ENCODE measurements at places on chromosomes 16 and 17.

DNA sequence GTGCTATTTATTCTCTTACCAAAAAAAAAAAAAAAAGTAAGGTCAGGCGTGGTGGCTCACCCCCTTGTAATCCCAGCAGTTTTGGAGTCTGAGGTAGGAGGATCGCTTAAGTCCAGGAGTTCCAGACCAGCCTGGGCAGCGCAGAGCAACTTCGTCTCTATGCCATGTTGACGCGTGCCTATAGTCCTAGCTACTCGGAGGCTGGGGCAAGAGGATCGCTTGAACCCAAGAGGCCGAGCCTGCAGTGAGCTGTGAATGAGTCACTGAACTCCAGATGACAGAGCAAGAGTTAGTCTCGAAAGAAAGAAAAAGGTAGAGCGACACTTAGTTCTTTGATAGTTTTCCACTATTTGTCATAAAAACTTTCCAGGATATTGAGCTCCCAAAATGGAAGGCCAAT is 1.4 kb upstream of the TENT4B start:
- no peak for DNase-seq

DNA sequence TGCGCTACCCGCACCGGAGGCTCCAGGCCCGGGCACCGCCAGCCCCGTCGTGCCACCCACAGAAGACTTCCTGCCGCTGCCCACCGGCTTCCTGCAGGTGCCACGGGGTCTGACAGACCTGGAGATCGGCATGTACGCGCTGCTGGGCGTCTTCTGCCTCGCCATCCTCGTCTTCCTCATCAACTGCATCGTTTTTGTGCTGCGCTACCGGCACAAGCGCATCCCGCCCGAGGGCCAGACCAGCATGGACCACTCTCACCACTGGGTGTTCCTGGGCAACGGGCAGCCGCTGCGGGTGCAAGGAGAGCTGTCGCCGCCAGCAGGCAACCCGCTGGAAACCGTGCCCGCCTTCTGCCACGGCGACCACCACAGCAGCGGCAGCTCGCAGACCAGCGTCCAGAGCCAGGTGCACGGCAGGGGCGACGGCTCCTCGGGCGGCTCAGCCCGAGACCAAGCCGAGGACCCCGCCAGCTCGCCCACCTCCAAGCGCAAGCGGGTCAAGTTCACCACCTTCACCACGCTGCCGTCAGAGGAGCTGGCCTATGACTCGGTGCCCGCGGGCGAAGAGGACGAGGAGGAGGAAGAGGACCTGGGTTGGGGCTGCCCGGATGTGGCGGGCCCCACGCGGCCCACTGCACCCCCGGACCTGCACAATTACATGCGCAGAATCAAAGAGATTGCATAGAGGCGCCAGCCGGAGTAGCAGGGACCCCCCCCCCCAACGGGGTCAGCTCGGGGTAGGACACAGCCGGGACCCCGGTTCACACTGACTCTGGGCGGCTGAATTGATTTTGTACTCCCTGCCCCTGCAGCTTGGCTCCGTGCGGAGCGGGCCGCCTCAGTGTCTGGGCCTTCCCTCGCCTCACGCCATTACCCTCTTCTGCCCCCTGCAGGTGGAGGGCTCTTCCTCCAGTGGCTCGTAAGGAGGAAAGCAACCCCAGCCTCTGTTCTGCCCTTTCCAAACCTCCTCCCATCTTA is 58.5 kb downstream of the TMEM132E start:
- peak; percentile 58 for DNase-seq

GRCh38 chr16:85077039-85077438 is 35.2 kb downstream of the CIBAR2 start:
- no peak for DNase-seq

- DNase-seq = no peak
These were observed 21.1 kb upstream of the RPH3AL start for GRCh38 chr17:373613-374230.

DNA sequence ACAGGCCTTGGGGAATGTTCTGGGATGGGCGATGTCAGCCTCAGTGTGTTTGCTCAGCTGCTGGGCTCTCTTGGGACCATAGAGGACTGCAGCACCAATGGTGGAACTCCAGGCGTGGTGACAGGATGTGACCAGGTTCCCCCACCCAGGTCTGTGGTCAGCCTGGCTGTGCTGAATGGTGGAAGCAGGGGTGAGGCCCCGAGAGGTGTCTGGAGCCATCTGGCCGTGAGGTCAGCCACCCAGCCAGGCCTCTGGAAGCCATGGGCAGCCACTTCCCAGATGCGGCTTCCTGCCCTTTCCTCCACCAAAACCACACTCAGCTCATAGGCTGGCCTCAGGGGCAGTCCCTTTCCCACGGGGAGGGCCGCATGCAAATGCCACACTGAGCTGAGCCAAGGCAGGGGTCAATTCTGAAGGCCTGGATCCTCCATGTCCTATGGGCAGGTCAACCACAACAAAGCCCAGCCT is 7.8 kb upstream of the MAPK7 start:
- DNase-seq = no peak

- DNase-seq = no peak
These were observed 20.2 kb downstream of the VASN start for GRCh38 chr16:4391631-4392381.

DNA sequence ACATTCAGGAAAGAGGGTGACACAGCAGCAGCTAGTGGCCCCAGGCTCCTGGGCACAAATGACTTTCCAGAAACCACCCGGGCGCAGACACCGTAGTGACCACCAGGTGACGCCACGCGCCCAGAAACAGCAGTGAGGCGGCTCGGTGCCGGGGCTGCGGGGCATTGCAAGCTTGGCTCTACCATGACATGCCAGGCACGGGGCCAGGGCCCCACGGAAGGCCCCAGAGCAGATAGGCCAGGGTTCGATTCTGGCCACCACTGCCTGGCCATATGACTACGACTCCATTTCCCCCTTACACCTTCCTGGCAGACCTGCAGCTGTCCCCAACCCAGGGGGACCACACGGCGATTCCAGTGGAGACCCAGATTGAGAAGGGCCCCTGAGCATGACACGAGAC is 6.7 kb downstream of the RHBDF1 start:
- DNase-seq = peak; percentile 82

GRCh38 chr16:4101421-4102219 is 14.6 kb downstream of the ADCY9 start:
- DNase-seq = no peak

GRCh38 chr16:11408216-11408615 is 63.0 kb downstream of the RMI2 start:
- no peak for DNase-seq

DNA sequence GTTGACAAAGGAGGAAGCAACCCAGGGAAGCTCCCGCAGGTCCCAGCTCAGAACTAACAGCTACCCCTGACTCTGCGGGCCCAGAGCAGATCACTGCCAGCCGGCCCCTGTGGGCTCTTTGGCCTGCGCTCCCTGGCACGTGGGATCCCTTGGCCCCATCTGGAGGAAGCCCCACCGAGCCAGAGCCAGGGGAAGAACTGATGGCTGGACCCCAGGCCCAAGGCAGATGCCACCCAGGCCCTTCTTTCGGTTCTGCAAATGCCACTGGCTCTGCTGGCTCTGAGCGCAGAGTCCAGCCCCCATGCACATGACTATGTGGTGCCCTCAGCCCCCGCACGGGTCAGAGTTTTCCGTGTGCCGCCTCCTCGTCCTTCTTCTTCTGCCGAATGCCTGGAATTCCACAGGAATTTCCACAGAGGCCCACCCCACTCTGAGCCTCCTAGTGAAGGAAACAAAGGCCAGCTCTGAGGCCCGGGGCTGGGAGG is 35.8 kb upstream of the SNN start:
- DNase-seq = no peak

DNA sequence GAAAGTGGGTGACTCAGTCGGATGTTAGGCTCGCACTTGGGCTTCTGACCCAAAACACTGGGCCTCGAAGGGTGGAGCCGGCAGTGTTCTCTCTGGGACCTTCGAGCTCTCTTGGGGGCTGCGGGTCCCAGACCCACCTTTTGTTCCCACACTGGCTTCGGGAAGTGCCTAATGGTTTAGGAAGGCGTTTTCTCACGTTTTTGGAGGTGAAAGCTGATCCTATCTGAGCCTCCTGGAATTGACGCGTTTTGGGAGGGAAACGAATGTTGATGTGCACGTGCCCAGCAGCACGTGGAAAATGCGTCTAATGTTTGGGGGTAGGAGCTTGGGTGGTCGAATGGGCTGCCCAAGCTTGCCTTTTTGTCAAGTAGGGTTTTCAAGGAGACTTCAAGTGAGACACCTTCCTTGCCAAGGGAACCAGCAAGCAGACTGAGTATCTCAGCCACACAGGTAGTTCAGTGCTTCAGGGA is 666 bp downstream of the HGS start:
- DNase-seq = no peak

DNA sequence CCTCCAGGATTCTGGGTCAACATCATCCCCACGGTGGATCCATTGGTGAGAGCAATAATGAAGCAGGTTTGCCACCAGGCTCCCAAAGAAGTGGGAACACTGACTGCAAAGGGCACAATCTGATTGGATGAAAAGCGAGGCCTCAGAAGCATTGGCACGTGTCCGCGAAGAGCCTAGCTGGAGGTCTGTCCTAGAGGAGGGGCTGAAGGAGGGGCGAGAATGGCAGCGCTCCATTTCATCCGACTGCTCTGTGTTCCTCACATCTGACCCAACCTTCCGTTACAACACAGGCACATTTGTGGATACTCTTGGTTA is 79.9 kb downstream of the MRC2 start:
- no peak for DNase-seq

- DNase-seq = no peak
These were observed 188.2 kb downstream of the FTO start for GRCh38 chr16:53892155-53892554.

GRCh38 chr17:32265192-32265923 is at the start of gene RHBDL3:
Gene RHBDL3 (plus strand): TSS chr17:32265832. CDS start chr17:32266190, 358 bp downstream.
- no peak for DNase-seq

- no peak for DNase-seq
These were observed 13.2 kb upstream of the SLC12A3 start for GRCh38 chr16:56851671-56852400.

GRCh38 chr17:17096438-17097178 is 54.4 kb downstream of the MPRIP start:
- no peak for DNase-seq

GRCh38 chr17:29905086-29905878 is 24.7 kb downstream of the SSH2 start:
- no peak for DNase-seq

DNA sequence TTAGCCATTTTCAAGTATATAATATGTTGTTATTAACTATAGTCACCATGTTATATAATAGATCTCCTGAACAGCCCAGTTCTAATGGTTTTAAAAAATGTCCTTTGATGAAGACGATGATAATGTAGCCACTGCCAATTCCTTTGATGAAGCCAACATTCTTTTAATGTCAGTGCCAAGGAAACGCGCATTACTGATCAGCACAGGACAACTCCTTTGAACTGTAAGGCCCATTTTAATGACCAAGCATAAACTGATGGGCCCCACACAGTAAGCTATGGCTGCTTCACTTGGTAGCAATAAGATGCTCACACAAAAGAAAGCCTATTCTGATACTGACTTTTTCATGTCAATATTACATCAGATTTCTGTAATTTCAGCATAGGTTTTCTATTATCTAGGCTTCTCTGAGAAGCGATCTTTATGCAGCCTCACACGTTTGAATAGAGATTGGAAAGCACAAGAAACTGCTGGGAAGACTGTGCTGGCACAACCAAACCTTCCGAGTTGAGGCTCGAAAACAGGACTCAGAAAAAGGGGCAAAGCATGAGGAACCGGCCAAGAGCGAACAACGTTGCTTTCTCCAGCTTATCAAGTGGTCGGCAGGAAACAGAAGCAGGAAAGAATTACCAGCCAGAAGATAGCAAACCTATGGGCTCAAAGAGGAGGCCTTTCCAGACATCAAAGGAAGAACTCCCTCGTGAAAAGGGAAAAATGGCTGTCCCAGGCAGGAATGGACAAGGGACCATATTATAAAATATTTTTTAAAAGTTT is 19.4 kb downstream of the ERN1 start:
- DNase-seq = no peak

GRCh38 chr17:13070732-13071131 is 52.9 kb upstream of the ELAC2 start:
- no peak for DNase-seq

DNA sequence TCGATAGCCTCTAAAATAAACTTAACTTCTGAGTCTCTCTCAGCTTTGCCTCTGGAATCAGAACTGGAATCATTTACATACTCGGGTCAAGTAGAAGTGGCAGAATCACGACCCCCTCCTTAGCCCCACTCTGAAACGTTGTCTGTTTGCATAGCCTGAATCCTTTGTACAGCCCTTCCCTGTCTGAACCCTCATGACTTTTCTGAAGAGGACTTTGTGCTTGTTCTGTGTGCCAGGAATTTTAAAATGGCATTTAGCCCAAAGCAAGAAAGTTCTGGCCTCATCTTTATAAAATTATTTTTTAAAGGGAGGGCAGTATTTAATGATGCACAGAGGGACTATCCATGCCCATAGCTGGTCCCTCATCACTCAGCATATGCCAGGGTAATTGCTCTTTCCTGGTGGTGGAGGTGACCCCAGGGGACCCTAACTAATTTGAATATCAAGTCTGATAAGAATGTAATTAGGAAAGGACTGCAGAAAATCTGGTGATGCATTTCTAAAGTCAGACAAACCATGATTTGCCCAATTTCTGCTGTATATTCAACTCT is 342.7 kb upstream of the TNRC6C start:
- DNase-seq = no peak

- DNase-seq = no peak
These were observed 131.3 kb downstream of the NLK start for GRCh38 chr17:28173801-28174200.

DNA sequence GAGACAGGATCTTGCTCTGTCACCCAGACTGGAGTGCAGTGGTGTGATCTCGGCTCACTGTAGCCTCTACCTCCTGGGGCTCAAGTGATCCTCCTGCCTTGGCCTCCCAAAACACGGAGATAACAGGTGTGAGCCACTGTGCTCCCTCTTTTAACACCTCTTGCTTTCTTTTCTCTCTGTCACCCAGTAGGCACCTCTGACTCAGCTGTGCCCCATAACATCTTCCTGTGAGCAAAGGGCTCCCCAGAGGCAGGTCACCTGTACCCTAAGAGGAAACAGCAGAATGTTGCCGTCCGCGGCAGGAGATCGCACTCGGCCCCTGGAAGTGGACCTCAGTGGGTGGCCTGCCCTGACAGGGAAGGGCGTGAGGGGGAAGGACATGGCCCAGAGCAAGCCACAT is 918 bp upstream of the NLRC3 start:
- DNase-seq = peak; percentile 20

- no peak for DNase-seq
These were observed 45.8 kb upstream of the GSE1 start for GRCh38 chr16:85567101-85567866.

- DNase-seq = no peak
These were observed 16.4 kb downstream of the NF1 start for GRCh38 chr17:31111183-31111582.

DNA sequence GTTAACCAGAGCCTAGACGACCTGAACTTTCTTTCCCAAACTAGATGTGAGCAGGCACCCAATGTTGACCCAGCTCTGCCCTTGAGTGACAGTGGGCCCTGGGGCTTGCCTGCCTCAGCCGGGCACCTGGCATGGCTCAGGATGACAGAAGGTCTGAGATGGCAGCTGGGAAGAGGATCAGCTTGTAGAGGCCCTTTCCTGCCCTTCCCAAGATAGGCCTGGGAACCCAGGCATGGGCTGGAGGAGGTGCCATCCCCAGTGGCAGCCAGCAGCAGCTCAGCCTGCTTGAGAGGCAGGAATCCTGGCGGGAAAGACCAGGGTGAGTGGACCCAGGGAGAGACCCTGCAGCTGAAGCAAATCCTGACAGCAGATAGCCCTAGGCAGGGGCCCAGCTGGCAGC is 59.1 kb downstream of the PIPOX start:
- DNase-seq = no peak
